ENCODE measurements at places on chromosomes 5 and 9. TPM values are rescaled to one million over a fixed set of nuclear protein-coding genes. Genes with fewer than 3 reads are reported as not detected.

TDRD7 gene
- total RNA-seq, result 10.3 TPM

LRRC19 gene
- total RNA-seq, result not detected

DNA sequence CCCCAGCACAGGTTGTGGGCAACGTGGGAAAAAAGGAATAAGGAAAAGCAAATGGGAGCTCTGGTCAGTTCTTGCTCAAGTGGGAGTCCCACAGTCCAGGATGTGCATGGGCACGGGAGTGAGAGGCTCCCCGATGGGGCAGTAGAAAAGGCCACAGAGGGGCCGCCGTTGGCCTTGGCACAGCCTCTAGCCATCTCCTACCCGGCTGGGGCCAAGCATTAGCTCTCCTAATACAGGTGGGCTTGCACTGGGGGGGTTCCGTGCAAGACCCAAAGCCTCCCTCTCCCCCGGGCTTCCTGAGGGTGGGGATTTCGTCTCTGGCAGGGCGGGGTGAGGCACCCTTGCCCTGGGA is 212.2 kb upstream of the MVB12B start:
- DNase-seq, result no peak
- no peaks in the 10 kb centered on the region for H3K4me1 ChIP-seq
- peaks cover 15% of the 10 kb centered on the region for H3K27me3 ChIP-seq
- H3K4me3 ChIP-seq, result no peak overlapping the region
- no peak overlapping the region for H3K27ac ChIP-seq

DNA sequence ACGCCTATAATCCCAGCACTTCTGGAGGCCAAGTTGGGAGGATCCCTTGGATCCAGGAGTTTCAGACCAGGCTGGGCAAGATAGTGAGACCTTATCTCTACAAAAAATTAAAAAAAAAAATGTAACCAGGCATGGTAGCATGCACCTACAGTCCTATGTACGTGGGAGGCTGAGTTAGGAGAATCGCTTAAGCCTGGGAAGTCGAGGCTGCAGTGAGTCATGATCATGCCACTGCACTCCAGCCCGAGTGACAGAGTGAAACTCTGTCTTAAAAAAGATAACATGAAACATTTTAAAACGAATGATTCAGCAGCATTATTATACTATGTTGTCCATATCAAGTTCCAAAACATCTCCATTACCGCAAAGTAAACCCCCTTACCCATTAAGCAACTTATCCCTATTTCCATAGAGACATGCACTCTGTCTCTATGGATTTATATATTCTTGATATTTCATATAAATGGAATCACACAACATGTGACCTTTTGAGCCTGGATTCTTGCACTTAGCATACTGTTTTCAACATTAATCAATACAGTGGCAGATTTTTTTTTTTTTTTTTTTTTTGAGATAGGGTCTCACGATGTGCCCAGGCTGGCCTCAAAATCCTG is 56.9 kb upstream of the MTMR12 start:
- H3K27me3 ChIP-seq, result no peaks in the 10 kb centered on the region
- no peak for DNase-seq
- H3K4me1 ChIP-seq, result peaks cover 2% of the 10 kb centered on the region
- H3K27ac ChIP-seq, result no peak overlapping the region
- peaks cover 17% of the 10 kb centered on the region for H3K36me3 ChIP-seq

GRCh38 chr5:60802986-60803385 is 41.1 kb downstream of the ELOVL7 start:
- no peak overlapping the region for H3K27ac ChIP-seq
- H3K4me3 ChIP-seq, result no peak overlapping the region
- no peak for DNase-seq
- H3K36me3 ChIP-seq, result peaks cover 5% of the 10 kb centered on the region

- H3K27ac ChIP-seq, result no peak overlapping the region
- H3K27me3 ChIP-seq, result no peaks in the 10 kb centered on the region
- no peaks in the 10 kb centered on the region for H3K36me3 ChIP-seq
- peaks cover 9% of the 10 kb centered on the region for H3K4me1 ChIP-seq
Observed at GRCh38 chr9:87324613-87325194, 173.0 kb upstream of the DAPK1 start.

- no peaks in the 10 kb centered on the region for H3K36me3 ChIP-seq
- H3K4me1 ChIP-seq, result no peaks in the 10 kb centered on the region
- H3K27ac ChIP-seq, result no peak overlapping the region
- no peaks in the 10 kb centered on the region for H3K27me3 ChIP-seq
Observed at GRCh38 chr9:8719833-8720486, 920.4 kb upstream of the DMAC1 start.

- no peak for DNase-seq
- H3K36me3 ChIP-seq, result no peaks in the 10 kb centered on the region
- peaks cover 7% of the 10 kb centered on the region for H3K27me3 ChIP-seq
- H3K4me1 ChIP-seq, result peaks cover 4% of the 10 kb centered on the region
- no peak overlapping the region for H3K4me3 ChIP-seq
Observed at GRCh38 chr9:109937861-109938453, 158.0 kb downstream of the PALM2AKAP2 start.

DNA sequence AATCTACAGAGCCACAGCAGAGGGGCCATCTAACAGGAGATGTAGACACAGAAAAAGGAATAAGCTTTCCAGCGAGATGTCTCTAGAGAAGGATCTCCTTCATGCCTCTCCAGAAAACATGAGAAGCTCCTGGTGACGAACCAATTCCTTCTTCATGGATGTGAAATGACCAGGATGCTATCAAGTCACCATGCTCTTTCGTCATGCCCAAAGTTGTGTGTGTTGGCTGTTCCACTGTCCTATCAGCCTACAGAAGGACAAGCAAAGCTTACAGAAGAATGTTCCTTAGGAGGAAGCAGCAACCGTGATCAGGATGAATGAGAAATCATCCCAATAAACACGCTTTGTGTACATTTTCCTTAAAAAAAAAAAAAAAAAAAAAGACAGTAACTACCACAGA is 54.4 kb downstream of the ALDH7A1 start:
- no peaks in the 10 kb centered on the region for H3K36me3 ChIP-seq
- H3K4me1 ChIP-seq, result no peaks in the 10 kb centered on the region
- no peak overlapping the region for H3K27ac ChIP-seq
- H3K4me3 ChIP-seq, result no peak overlapping the region
- peaks cover 9% of the 10 kb centered on the region for H3K27me3 ChIP-seq

DNA sequence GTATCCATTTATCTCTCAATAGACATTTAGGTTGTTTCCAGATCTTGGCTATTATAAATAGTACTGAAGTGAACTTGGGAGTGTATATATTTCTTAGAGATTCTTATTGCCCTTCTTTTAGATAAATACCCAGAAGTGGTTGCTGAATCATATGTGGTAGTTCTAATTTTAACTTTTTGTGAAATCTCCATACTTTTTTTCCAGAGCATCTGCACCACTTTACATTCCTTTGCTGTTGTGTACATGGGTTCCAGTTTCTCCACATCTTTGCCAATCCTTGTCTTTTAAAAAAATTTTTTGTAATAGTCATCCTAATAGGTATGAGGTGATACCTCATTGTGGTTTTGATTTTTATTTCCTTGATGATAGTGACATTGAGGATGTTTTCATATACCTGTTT is 303.7 kb downstream of the CCDC171 start:
- no peak overlapping the region for H3K4me3 ChIP-seq
- H3K27ac ChIP-seq, result no peak overlapping the region
- H3K36me3 ChIP-seq, result peaks cover 6% of the 10 kb centered on the region
- no peak for DNase-seq

- H3K27ac ChIP-seq, result no peak overlapping the region
- no peak for DNase-seq
- H3K36me3 ChIP-seq, result peaks cover 36% of the 10 kb centered on the region
- no peak overlapping the region for H3K4me3 ChIP-seq
Observed at GRCh38 chr5:153999995-154000394, 38.7 kb downstream of the FAM114A2 start.

DNA sequence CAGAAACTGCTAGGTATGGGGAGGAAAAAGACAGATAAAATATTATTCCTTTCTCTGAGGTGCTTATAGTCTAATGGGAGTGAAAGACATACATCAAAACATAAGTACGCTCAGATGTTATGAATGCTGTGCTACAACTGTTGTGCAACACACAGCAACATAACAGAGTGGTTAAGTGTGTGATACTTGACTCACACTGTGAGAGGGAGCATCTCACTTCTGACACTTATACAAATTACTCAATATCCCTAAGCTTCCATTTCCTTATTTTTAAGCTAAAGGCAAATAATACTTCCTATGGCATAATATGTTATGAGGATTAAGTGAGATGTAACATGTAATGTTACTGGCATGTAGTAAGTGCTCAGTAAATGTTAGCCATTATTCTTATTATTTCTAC is 110.6 kb upstream of the FER start:
- peaks cover 2% of the 10 kb centered on the region for H3K4me1 ChIP-seq
- peak overlapping the region; percentile 36 for H3K27ac ChIP-seq
- H3K4me3 ChIP-seq, result no peak overlapping the region
- H3K36me3 ChIP-seq, result no peaks in the 10 kb centered on the region
- DNase-seq, result no peak
- peaks cover 14% of the 10 kb centered on the region for H3K27me3 ChIP-seq

- no peaks in the 10 kb centered on the region for H3K27me3 ChIP-seq
- no peak overlapping the region for H3K27ac ChIP-seq
- no peak for DNase-seq
- no peak overlapping the region for H3K4me3 ChIP-seq
Observed at GRCh38 chr9:19445452-19445851, 36.6 kb downstream of the ACER2 start.

DNA sequence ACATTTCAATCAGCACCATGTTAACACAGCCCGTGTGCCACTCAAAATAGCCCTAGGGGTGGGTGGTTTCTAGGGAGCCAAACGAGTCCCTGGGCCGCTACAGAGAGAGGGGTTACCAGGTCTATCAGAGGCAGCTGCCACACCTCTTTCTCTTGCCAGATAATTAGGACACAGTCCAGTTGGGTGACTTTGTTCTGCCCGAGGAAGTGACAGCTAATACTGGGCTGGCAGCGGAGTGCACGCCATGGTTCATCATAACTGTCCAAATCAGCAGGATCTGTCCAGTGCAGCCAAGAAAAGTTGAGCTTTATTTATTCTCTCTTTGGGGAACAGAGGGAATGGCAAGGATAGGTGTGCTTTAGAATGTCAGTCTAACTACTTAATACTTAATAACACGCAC is 583.8 kb downstream of the BRINP1 start:
- no peaks in the 10 kb centered on the region for H3K36me3 ChIP-seq
- no peaks in the 10 kb centered on the region for H3K4me1 ChIP-seq
- no peak overlapping the region for H3K4me3 ChIP-seq
- no peak overlapping the region for H3K27ac ChIP-seq

DNA sequence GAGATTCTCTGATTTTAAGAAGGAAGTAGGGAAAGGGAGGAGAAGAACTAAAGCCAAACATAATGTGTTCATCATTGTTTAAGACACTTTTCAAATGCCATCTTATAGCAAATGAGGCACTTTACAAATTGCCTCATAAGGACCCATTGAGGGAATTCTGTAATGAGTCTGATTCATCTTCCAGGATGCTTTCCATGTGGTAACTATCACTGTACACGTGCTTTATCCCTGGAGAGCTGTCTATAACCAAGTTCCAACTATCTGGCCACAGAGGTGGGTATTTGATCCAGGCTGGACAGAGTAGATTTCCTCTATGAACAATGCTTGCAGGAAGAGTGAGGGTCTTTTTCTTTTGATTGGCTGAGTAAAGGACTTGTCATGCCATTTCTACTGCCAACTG is 183.5 kb upstream of the NFIB start:
- H3K27ac ChIP-seq, result no peak overlapping the region
- no peak overlapping the region for H3K4me3 ChIP-seq
- DNase-seq, result no peak
- H3K36me3 ChIP-seq, result no peaks in the 10 kb centered on the region
- peaks cover 8% of the 10 kb centered on the region for H3K27me3 ChIP-seq
- H3K4me1 ChIP-seq, result no peaks in the 10 kb centered on the region

- H3K4me3 ChIP-seq, result no peak overlapping the region
- peaks cover 4% of the 10 kb centered on the region for H3K36me3 ChIP-seq
- peak; percentile 23 for DNase-seq
- peaks cover 9% of the 10 kb centered on the region for H3K27me3 ChIP-seq
- H3K27ac ChIP-seq, result no peak overlapping the region
- H3K4me1 ChIP-seq, result no peaks in the 10 kb centered on the region
Observed at GRCh38 chr9:134007571-134007970, 15.4 kb upstream of the VAV2 start.

DNA sequence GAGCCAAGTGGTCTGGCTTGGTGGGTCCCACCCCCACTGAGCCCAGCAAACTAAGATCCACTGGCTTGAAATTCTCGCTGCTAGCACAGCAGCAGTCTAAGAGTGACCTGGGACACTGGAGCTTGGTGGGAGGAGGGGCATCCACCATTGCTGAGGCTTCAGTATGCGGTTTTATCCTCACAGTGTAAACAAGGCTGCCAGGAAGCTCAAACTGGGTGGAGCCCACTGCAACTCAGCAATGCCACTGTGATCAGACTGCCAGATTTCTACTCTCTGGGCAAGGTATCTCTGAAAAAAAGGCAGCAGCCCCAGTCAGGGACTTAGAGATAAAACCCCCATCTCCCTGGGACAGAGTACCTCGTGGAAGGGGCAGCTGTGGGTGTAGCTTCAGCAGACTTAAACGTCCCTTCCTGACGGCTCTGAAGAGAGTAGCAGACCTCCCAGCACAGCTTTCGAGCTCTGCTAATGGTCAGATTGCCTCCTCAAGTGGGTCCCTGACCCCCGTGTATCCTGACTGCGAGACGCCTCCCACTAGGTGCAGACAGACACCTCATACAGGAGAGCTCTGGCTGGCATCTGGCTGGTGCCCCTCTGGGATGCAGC is 18.2 kb upstream of the STK32A start:
- H3K4me3 ChIP-seq, result no peak overlapping the region
- H3K27me3 ChIP-seq, result peaks cover 19% of the 10 kb centered on the region
- no peak for DNase-seq
- H3K36me3 ChIP-seq, result peaks cover 15% of the 10 kb centered on the region
- H3K4me1 ChIP-seq, result no peaks in the 10 kb centered on the region

DNA sequence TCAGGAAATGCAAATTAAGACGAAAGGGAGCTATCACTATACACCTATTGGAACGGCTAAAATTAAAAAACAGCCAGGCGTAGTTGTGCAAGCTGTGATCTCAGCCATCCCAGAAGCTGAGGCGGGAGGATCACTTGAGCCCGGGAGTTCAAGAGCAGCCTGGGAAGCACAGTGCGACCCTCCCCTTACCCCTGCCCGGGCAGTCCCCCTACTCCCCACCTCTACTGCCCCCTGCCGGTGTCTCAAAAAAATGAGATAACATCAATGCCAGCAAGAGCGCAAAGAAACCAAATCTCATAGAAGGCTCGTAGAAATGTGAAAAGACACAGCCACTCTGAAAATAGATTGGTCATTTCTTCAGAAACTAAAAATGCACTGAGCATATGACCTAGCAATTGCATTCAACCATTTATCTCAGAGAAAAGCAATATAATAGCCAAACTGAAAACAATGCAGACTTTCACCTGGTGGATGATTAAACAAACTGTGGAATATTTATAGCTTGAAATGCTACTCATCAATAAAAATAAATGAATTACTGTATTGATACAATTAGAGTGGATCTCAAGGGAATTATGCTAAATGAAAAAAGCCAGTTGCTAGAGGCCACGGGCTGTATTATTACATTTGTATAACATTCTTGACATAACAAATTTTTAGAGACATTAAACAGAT is 20.6 kb downstream of the OR2V2 start:
- H3K4me3 ChIP-seq, result no peak overlapping the region
- peaks cover 70% of the 10 kb centered on the region for H3K27me3 ChIP-seq
- H3K27ac ChIP-seq, result no peak overlapping the region
- peaks cover 8% of the 10 kb centered on the region for H3K36me3 ChIP-seq
- peaks cover 43% of the 10 kb centered on the region for H3K4me1 ChIP-seq

Data from natural killer cell treated with Interleukin-12 subunit alpha and Interleukin-12 subunit beta and Interleukin-15 and Interleukin-18, amount 100 ng/mL, for 72 hours (primary cell).